ENCODE measurements at places on chromosomes 3 and 15.

- DNase-seq = no peak
Measured at GRCh38 chr15:60072826-60073465, 68.8 kb downstream of the FOXB1 start.

GRCh38 chr15:68096099-68096498, 42.0 kb downstream of the PIAS1 start:
- DNase-seq = no peak

GRCh38 chr3:151044706-151045105, 40.8 kb upstream of the MED12L start:
- no peak for DNase-seq

- DNase-seq = no peak
Measured at GRCh38 chr15:74816624-74817369, 4.2 kb downstream of the LMAN1L start.

GRCh38 chr3:93923006-93923405, 50.7 kb downstream of the PROS1 start:
- DNase-seq = no peak

GRCh38 chr15:51380999-51381806, 39.7 kb downstream of the GLDN start:
- peak; percentile 87 for DNase-seq

- no peak for DNase-seq
Measured at GRCh38 chr15:86162641-86163040, 83.0 kb downstream of the AGBL1 start.

DNA sequence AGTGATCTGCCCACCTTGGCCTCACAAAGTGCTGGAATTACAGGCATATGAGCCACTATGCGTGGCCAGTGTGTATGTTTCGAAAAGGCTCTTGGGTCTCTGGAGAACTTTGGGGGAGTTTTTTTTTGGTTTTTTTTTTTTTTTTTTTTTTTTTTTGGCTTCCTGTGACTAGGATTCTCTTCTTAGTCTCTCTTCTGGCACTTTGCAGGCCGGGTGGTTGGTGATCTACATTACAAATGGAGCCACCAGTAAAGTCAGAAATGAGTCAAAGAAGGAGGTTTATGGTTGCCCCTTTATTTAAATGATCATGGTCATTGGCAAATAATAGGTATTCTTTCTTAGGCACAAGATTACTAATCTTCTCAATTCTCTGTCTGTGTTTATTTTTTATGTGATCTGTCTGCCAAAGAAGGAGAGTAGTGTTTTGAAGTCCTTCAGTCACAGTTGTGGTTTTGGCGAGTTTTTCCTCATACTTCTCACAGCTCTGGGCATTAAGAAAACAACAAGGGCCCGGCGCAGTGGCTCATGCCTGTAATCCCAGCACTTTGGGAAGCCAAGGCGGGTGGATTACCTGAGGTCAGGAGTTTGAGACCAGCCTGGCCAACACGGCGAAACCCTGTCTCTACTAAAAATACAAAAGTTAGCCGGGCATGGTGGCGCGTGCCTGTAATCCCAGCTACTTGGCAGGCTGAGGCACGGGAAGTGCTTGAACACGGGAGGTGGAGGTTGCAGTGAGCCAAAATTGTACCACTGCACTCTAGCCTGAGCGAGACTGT, 38.3 kb downstream of the PDE8A start:
- DNase-seq = no peak

DNA sequence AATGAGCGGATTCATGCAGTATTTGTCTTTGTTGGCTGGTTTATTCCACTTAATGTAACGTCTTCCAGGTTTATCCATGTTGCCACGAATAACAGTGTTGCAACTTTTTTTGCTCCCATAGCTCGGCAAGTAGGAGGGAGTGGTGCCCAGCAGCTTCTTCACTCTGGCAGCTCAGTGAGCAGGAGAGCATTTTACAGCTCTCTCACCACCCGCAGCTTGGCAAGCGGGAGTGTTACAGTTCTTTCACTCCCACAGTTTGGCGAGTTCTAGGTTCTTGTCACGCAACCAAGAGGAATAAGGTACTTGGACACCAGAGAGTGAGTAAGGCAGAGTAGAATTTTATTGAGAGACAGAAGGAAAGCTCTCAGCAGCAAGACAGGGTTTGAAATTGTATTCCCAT, 935.2 kb downstream of the TBL1XR1 start:
- DNase-seq = no peak

All from NCI-H526 (cell line).